LHCN-M2 (cell line): ENCODE measurements at places on chromosomes 1 and 21. TPM values are rescaled to one million over a fixed set of nuclear protein-coding genes. Genes with fewer than 3 reads are reported as not detected.

Gene TRNP1
- 22.4 and 27.0 TPM in 2 replicates for total RNA-seq

Gene SYPL2
- 0.06 and 0.34 TPM in 2 replicates for total RNA-seq

Gene GPR37L1
- 0.06 TPM in 1 of 2 replicates, not detected in the other for total RNA-seq

Gene C1QTNF12
- total RNA-seq, result 0.57 TPM in 1 of 2 replicates, not detected in the other

Gene CFHR1
- not detected in 2 replicates for total RNA-seq

Gene WLS
- 49.8 and 57.5 TPM in 2 replicates for total RNA-seq

Gene DYRK1A
- total RNA-seq, result 35.8 and 40.9 TPM in 2 replicates

Gene DLGAP3
- 0.06 TPM in 1 of 2 replicates, not detected in the other for total RNA-seq

Gene PGBD5
- 0.06 and 0.29 TPM in 2 replicates for total RNA-seq

Gene HRNR
- not detected in 2 replicates for total RNA-seq

Gene OR6F1
- not detected in 2 replicates for total RNA-seq

Gene GMEB1
- total RNA-seq, result 8.5 and 8.7 TPM in 2 replicates

Gene SYT6
- total RNA-seq, result 0.13 and 1.7 TPM in 2 replicates

Gene FCRL5
- total RNA-seq, result not detected in 2 replicates

Gene KCNJ15
- 19.2 and 19.8 TPM in 2 replicates for total RNA-seq

Gene TDRKH
- total RNA-seq, result 1.0 and 1.9 TPM in 2 replicates

Gene PSRC1
- total RNA-seq, result 57.6 and 60.4 TPM in 2 replicates

Gene GBP6
- not detected in 2 replicates for total RNA-seq

Gene GJA5
- not detected in 2 replicates for total RNA-seq

Gene SNAP47
- total RNA-seq, result 46.4 and 48.5 TPM in 2 replicates

Gene C1orf210
- total RNA-seq, result not detected in 2 replicates

Gene TM2D1
- 60.2 and 61.9 TPM in 2 replicates for total RNA-seq

Gene MCOLN2
- 0.06 and 0.34 TPM in 2 replicates for total RNA-seq

Gene NBPF4
- not detected in 2 replicates for total RNA-seq

Gene UBXN10
- not detected in 2 replicates for total RNA-seq

Gene TRIM45
- total RNA-seq, result 1.9 and 2.6 TPM in 2 replicates

Gene C1orf226
- 0.32 and 0.63 TPM in 2 replicates for total RNA-seq

Gene SOX13
- 2.2 and 3.6 TPM in 2 replicates for total RNA-seq

Gene MGST3
- total RNA-seq, result 124 and 129 TPM in 2 replicates

Gene SLC26A9
- total RNA-seq, result not detected in 2 replicates

Gene WDR3
- total RNA-seq, result 35.1 and 56.0 TPM in 2 replicates
